K562 (cell line): ENCODE measurements at places on chromosomes 5 and 9. TPM values are rescaled to one million over a fixed set of nuclear protein-coding genes. Genes with fewer than 3 reads are reported as not detected.

RAB14 gene
- 15.9 and 16.7 TPM in 2 replicates for polyA plus RNA-seq

TTLL11 gene
- polyA plus RNA-seq: 3.7 and 4.3 TPM in 2 replicates

ZNF879 gene
- polyA plus RNA-seq: 0.37 and 0.49 TPM in 2 replicates

OTP gene
- polyA plus RNA-seq: 0.04 and 0.05 TPM in 2 replicates

GPRIN1 gene
- polyA plus RNA-seq: 5.1 and 5.8 TPM in 2 replicates

HTR1A gene
- polyA plus RNA-seq: not detected in 2 replicates

LOX gene
- polyA plus RNA-seq: not detected in 2 replicates

ADAMTSL1 gene
- polyA plus RNA-seq: not detected in 2 replicates

TEX48 gene
- polyA plus RNA-seq: not detected in 2 replicates

COL23A1 gene
- 0.09 TPM in 1 of 2 replicates, not detected in the other for polyA plus RNA-seq

PKD2L2 gene
- not detected in 2 replicates for polyA plus RNA-seq

BTNL3 gene
- 0.13 and 0.44 TPM in 2 replicates for polyA plus RNA-seq

IFNA2 gene
- not detected in 2 replicates for polyA plus RNA-seq

SPATA31A3 gene
- 0.11 TPM in 1 of 2 replicates, not detected in the other for polyA plus RNA-seq

ADAMTS6 gene
- 1.0 and 1.8 TPM in 2 replicates for polyA plus RNA-seq

TMEM252 gene
- not detected in 2 replicates for polyA plus RNA-seq

TLR4 gene
- not detected in 2 replicates for polyA plus RNA-seq

INSYN2B gene
- polyA plus RNA-seq: not detected in 2 replicates

OR1B1 gene
- not detected in 2 replicates for polyA plus RNA-seq

SMIM33 gene
- polyA plus RNA-seq: not detected in 2 replicates

FCN1 gene
- polyA plus RNA-seq: not detected in 2 replicates

CFAP157 gene
- not detected in 2 replicates for polyA plus RNA-seq

PCDH1 gene
- polyA plus RNA-seq: 1.4 and 1.6 TPM in 2 replicates

OCLN gene
- polyA plus RNA-seq: 0.19 and 0.22 TPM in 2 replicates

RORB gene
- not detected in 2 replicates for polyA plus RNA-seq

FBLL1 gene
- polyA plus RNA-seq: not detected in 2 replicates

DNAJA1 gene
- 161 and 171 TPM in 2 replicates for polyA plus RNA-seq

IFNA13 gene
- polyA plus RNA-seq: not detected in 2 replicates

LIX1 gene
- polyA plus RNA-seq: not detected in 2 replicates

VAV2 gene
- polyA plus RNA-seq: 1.2 and 1.5 TPM in 2 replicates

ECM2 gene
- not detected in 2 replicates for polyA plus RNA-seq

SLC45A2 gene
- 0.26 and 0.29 TPM in 2 replicates for polyA plus RNA-seq

TEK gene
- polyA plus RNA-seq: 0.07 and 0.11 TPM in 2 replicates

KCNN2 gene
- not detected in 2 replicates for polyA plus RNA-seq

GMCL2 gene
- not detected in 2 replicates for polyA plus RNA-seq

RALGPS1 gene
- 1.5 and 6.3 TPM in 2 replicates for polyA plus RNA-seq

GRXCR2 gene
- polyA plus RNA-seq: not detected in 2 replicates

MIGA2 gene
- 51.4 and 54.1 TPM in 2 replicates for polyA plus RNA-seq

PCDHGA10 gene
- polyA plus RNA-seq: 0.01 TPM in 1 of 2 replicates, not detected in the other

FGF1 gene
- polyA plus RNA-seq: not detected in 2 replicates

PRSS3 gene
- not detected in 2 replicates for polyA plus RNA-seq

IFNA8 gene
- not detected in 2 replicates for polyA plus RNA-seq

SLC44A1 gene
- polyA plus RNA-seq: 0.24 and 0.25 TPM in 2 replicates

AGPAT2 gene
- polyA plus RNA-seq: 47.1 and 51.9 TPM in 2 replicates

FOXD4L3 gene
- polyA plus RNA-seq: not detected in 2 replicates

PCDHGA7 gene
- 0.03 TPM in 1 of 2 replicates, not detected in the other for polyA plus RNA-seq

C1QTNF2 gene
- not detected in 2 replicates for polyA plus RNA-seq

TRPM6 gene
- 0.09 and 0.23 TPM in 2 replicates for polyA plus RNA-seq
